D341Med (cell line): ENCODE measurements at places on chromosomes 5 and 9.

DNA sequence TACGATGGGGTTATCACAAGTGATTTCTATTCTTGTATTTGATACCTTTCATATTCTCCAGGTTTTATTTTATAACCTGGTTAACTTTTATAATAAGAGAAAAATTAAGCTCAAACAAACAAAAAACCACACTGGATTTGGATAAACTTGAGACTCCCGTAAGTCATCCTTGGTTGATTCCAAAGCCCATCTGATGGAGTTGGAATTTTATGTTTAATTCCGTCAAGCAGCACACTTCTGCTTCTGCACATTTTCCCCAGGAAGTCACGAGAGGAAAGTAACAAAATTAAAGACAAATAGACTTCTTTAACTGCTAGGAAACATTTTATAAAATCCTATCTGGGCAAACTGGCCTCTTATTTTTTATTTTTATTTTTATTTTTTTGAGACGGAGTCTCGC lies 207.9 kb downstream of the NXNL2 start:
- DNase-seq, result no peak

GRCh38 chr5:150398722-150399523 lies 13.8 kb downstream of the CD74 start:
- DNase-seq, result no peak

DNA sequence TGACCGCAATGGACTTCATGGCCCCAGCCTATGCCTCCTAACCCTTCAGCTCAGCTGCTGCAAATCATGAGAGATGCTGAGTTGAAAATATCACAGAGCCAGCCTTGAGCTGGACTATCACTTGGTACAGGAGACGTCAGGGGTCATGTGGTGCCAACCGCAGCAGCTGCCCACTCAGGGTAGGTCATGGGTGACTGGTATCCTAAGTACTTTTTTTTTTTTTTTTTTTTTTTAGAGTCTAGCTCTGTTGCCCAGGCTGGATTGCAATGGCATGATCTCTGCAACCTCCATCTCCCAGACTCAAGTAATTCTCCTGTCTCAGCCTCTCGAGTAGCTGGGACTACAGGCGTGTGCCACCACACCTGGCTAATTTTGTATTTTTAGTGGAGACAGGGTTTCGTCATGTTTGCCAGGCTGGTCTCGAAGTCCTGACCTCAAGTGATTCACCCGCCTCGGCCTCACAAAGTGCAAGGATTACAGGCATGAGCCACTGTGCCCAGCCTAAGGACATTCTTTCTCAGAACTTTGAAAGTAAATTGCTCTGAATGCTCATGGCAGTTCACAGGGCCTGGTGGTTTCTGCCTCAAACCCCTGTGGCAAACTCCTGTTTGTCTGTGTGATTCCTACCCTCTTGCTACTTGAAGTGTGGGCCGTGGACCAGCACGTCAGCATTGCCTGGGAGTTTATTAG lies 21.3 kb downstream of the WWC1 start:
- DNase-seq, result no peak

DNA sequence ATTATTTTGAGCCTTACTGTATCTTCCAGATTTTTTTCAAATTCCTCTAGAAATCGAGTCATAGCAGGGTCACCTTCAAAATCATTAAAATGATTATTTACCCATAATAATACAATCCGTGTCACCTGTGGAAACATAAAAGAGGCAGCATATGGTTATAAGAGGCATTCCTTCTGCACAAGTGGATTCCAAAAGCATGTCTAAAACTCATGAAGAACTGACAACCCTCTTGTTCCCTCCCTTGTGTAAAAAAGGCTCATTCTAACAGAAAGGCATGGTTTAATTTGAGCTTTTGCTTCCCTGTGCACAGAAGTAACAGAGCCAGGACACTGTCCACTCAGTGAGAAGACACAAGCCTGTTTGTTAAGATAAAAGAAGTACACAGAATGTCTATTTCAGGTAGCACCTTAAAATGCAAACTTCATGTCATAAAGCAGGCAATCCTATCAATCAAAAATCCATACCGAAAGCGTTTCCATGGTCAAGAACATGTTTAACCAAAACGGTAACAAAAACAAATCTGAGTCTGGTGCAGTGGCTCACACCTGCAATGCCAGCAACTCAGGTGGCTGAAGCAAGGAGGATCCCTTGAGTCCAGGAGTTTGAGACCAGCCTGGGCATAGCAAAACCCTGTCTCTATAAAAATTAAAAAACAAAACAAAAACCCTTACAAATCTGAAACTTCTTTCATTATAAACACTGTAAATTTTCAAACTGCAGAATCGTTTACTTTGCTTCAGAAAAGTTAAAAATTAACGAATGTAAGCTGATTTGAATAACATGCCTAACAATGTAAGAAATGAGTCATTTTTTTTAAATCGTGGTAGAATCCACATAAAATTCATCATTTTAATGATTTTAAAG lies 139.3 kb downstream of the RAPGEF6 start:
- DNase-seq, result no peak

- no peak for DNase-seq
These were observed 5.6 kb upstream of the GZMA start for GRCh38 chr5:55096861-55097260.

DNA sequence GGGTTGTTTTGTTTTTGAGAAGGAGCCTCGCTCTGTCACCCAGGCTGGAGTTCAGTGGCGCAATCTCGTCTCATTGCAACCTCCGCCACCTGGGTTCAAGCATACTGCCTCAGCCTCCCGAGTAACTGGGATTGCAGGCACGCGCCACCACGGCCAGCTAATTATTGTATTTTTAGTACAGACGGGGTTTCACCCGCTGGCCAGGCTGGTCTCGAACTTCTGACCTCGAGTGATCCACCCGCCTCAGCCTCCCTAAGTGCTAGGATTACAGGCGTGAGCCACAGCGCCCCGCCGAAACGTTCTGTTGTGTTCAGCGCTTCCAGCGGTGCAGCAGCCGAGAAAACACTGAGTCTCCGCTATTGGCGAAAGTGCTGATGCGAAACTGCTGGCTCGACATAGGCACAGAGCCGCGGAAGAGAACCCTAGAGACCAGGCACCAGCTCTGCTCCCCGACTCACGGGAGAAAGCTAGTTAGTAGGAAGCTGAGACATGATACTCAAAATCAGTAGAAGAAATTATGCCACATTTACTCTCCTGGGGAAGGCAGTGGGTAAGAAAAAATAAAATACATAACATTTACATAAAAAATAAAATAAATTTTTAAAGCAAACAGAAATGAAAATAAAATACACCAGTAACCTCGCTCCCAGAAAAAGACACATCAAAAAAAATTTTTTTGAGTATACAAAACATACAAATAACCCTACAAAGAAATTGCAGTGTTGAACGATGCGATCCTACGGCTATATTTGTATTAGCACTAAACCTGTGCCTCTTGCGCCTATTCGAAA lies 31.6 kb downstream of the ANXA2R start:
- peak; percentile 70 for DNase-seq

DNA sequence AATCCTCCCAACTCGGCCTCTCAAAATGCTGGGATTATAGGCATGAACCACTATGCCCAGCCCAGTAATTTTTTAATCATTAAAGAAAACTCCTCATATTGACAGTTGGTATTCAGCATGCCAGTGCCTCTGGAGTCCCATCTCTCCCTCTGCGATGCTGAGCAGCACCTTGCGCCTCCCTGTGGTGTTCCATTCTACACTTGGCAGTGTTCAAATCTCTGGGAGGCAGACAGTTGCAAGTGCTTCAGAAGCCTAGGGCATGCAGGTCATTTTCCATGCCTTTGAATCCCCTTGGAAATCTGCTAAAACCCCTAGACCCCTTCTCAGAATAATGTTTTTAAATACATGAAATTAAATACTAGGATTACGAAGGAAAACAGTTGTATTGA lies 41.3 kb downstream of the GARNL3 start:
- peak; percentile 49 for DNase-seq
